ENCODE measurements at places on chromosomes 16 and 17. TPM values are rescaled to one million over a fixed set of nuclear protein-coding genes. Genes with fewer than 3 reads are reported as not detected.

Gene SLFN12
- total RNA-seq = 19.4 TPM

Gene DCUN1D3
- total RNA-seq = 19.7 TPM

Gene WFIKKN1
- total RNA-seq = 0.69 TPM

Gene GAS2L2
- total RNA-seq = not detected

Gene ABCA8
- not detected for total RNA-seq

Gene SLC12A3
- total RNA-seq = not detected

Gene KRT27
- total RNA-seq = not detected

Gene SRCAP
- total RNA-seq = 93.9 TPM

Gene PTRH2
- 29.6 TPM for total RNA-seq

Gene ADAMTS18
- total RNA-seq = not detected

Gene COG7
- 24.0 TPM for total RNA-seq

Gene NACA2
- 0.37 TPM for total RNA-seq

Gene TVP23A
- 0.32 TPM for total RNA-seq

Gene CPNE7
- 3.8 TPM for total RNA-seq

Gene CTF1
- total RNA-seq = 0.12 TPM

Gene HOXB7
- 0.66 TPM for total RNA-seq

Measured in T-helper 1 cell treated with Interleukin-12 subunit alpha and Interleukin-12 subunit beta and Interleukin-4 antibody, amounts not matched to agents 30 ng/mL and 1 ng/mL, for 36 hours (primary cell).